Psoas muscle (tissue), 8 donors: ENCODE measurements at places on chromosomes 1 and 21. TPM values are rescaled to one million over a fixed set of nuclear protein-coding genes. Genes with fewer than 3 reads are reported as not detected.

GRCh38 chr1:160662910-160663309, 16.1 kb upstream of the SLAMF1 start:
- no peak overlapping the region for H3K27ac ChIP-seq
- H3K27me3 ChIP-seq, result no peaks in the 10 kb centered on the region
- H3K36me3 ChIP-seq, result no peaks in the 10 kb centered on the region
- no peaks in the 10 kb centered on the region for H3K4me1 ChIP-seq

GRCh38 chr1:113101588-113101987, 28.6 kb downstream of the LRIG2 start:
- H3K27me3 ChIP-seq, result no peaks in the 10 kb centered on the region
- DNase-seq, result no peak
- no peak overlapping the region for H3K4me3 ChIP-seq
- H3K4me1 ChIP-seq, result no peaks in the 10 kb centered on the region

RGL1 gene
- total RNA-seq, result 3.9 TPM

- H3K4me1 ChIP-seq, result no peaks in the 10 kb centered on the region
- no peak overlapping the region for H3K27ac ChIP-seq
- H3K4me3 ChIP-seq, result no peak overlapping the region
- no peaks in the 10 kb centered on the region for H3K36me3 ChIP-seq
- no peaks in the 10 kb centered on the region for H3K27me3 ChIP-seq
Observed at GRCh38 chr1:27858072-27858948, 14.0 kb upstream of the THEMIS2 start.

TACSTD2 gene
- 0.12 TPM for total RNA-seq

UBL4B gene
- 0.20 TPM for total RNA-seq

DNA sequence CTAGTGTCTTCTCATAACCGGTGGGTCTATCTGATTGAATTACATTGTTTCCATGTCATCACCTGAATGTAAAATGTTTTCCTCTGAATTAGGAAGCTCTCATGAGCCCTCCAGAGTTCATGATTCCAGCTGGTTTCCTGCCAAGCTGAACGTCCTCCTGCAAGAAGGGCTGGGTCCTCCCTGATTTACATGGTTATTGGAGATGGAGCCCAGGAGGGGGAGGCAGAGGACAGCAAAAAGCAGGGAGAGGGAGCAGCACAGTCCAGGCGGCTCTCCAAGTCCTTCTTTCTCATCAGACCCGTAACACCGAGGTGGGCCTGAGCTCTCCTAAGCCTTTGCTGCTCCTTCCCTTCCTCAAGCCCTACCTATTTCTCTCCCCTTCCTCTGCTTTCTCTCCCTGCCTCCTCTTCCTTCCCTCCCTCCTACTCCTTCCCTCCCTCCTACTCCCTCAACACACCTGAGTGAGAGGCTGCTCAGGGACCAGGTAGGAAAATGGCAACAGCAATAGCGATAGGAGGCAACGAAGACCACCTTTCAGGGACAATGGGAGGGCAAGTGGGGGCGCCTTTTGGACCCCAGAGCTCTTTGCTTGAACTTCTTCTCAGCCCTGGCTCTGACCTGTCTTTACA, 265.9 kb downstream of the PRDM2 start:
- peaks cover 5% of the 10 kb centered on the region for H3K27me3 ChIP-seq
- H3K36me3 ChIP-seq, result no peaks in the 10 kb centered on the region
- no peaks in the 10 kb centered on the region for H3K4me1 ChIP-seq
- H3K4me3 ChIP-seq, result no peak overlapping the region

DNA sequence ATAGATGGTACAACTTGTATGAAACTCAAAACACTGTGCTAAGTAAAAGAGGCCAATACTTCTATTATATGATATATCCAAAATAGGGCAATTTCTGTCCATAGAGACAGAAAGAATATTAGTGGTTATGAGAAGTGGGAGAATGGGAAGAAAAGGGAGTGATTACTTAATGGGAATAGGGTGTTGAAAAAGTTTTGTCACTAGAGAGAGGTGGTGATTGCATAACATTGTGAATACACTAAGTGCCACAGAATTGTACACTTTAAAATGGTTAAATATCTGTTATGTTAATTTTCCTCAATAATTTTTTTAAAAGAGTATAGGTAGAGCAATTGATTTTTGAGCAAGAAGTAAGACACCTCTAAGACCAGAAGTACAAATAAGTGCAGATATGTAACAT, 29.7 kb downstream of the GNAT2 start:
- H3K27me3 ChIP-seq, result no peaks in the 10 kb centered on the region
- no peak overlapping the region for H3K4me3 ChIP-seq
- no peaks in the 10 kb centered on the region for H3K36me3 ChIP-seq
- H3K4me1 ChIP-seq, result no peaks in the 10 kb centered on the region

DNA sequence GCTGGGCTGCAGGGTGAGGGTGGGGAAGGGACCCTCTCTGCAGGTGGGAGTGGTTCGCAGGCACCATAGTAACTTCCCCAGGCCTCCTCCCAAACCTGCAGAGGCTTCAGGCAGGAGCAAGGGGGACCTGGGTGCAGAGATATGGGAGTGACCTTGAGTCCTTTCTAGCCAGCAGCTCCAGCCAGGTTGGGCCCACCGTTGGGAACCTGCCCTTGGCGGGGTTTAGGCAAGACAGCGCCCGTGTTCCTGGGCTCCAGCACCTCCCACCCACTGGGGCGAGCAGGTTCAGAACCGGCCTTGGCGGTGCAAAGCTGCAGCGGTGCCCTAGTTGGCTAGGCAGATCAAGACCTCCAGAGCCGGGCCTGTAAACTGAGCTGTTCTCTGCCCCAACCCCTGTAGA, 2.2 kb upstream of the PRDM16 start:
- no peak overlapping the region for H3K27ac ChIP-seq
- peaks cover 2% of the 10 kb centered on the region for H3K4me1 ChIP-seq
- H3K4me3 ChIP-seq, result no peak overlapping the region
- DNase-seq, result no peak
- no peaks in the 10 kb centered on the region for H3K36me3 ChIP-seq
- H3K27me3 ChIP-seq, result peaks cover 26% of the 10 kb centered on the region

C8B gene
- not detected for total RNA-seq

DNA sequence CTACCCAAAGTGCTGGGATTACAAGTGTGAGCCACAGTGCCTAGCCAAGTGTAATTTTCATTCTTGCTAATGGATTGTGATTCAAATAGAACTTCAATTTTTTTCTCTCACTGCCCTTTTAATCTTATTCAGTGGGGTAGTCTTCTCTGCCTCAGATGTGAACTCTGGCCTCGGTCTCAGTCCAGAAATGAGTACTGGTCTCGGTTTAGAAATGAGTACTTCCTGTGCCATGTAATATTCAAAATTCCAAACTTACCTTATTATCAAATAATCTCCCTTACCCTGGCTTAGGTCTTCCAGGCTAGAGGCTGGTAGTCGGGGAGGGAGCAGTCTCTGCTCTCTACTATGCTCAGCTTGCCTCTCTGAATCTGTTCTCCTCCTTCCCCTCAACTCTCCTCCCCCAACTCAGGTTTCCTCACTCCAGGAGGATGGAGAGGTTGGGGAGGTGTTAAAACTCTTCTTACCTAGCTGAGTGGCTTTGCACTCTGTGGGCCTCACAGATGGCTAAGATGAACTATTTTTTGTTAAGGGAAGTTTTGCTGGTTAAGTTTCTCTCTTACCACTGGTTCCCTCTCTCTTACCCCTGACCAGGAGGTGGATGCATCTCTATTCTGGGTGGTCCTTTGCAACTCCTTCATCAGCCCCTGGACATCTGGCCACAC, 4.8 kb upstream of the SLAMF9 start:
- no peaks in the 10 kb centered on the region for H3K4me1 ChIP-seq
- no peaks in the 10 kb centered on the region for H3K36me3 ChIP-seq
- DNase-seq, result no peak
- no peak overlapping the region for H3K4me3 ChIP-seq
- H3K27me3 ChIP-seq, result no peaks in the 10 kb centered on the region

DNA sequence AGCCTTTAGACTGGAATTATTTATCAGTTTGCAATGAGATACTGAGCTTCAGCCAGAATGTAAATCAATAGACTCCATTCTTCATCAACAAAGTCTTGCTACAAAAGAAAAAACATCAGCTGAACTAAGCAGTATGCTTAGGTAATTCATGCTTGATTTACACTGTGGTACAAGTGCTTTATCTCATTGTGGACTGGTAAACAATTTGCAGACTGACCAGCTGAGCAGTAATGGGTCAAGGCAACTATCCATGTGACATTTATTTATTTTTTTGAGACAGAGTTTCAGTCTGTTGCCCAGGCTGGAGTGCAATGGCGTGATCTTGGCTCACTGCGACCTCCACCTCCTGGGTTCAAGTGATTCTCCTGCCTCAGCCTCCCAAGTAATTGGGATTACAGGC, 39.8 kb upstream of the SYT2 start:
- no peak for DNase-seq
- H3K27me3 ChIP-seq, result no peaks in the 10 kb centered on the region
- H3K36me3 ChIP-seq, result peaks cover 95% of the 10 kb centered on the region

ANKRD45 gene
- not detected for total RNA-seq

DNA sequence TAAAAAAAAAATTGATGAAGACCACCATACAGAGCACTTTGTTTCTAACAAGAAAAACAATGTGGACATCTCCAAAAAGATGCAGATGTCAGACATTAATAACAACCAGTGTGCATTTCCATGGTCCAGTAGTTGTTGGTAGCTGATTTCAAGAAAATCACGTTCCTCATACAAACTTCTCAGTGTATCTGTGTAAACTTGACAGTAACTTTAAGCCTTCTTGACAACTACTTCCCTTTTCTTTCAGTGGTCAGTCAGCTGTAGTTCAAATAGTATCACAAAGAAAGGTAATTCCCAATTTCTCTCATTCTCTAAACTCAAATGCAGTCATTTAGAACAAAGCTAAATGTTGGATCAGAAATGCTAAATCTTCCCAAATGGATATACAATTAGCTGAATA, 879.9 kb downstream of the AMY1C start:
- no peak overlapping the region for H3K4me3 ChIP-seq
- H3K27ac ChIP-seq, result no peak overlapping the region
- no peaks in the 10 kb centered on the region for H3K36me3 ChIP-seq
- no peaks in the 10 kb centered on the region for H3K4me1 ChIP-seq
- no peaks in the 10 kb centered on the region for H3K27me3 ChIP-seq

GRCh38 chr21:32712043-32712442, 15.8 kb downstream of the SYNJ1 start:
- peaks cover 7% of the 10 kb centered on the region for H3K4me1 ChIP-seq
- H3K36me3 ChIP-seq, result no peaks in the 10 kb centered on the region
- no peak overlapping the region for H3K4me3 ChIP-seq
- H3K27me3 ChIP-seq, result no peaks in the 10 kb centered on the region

DNA sequence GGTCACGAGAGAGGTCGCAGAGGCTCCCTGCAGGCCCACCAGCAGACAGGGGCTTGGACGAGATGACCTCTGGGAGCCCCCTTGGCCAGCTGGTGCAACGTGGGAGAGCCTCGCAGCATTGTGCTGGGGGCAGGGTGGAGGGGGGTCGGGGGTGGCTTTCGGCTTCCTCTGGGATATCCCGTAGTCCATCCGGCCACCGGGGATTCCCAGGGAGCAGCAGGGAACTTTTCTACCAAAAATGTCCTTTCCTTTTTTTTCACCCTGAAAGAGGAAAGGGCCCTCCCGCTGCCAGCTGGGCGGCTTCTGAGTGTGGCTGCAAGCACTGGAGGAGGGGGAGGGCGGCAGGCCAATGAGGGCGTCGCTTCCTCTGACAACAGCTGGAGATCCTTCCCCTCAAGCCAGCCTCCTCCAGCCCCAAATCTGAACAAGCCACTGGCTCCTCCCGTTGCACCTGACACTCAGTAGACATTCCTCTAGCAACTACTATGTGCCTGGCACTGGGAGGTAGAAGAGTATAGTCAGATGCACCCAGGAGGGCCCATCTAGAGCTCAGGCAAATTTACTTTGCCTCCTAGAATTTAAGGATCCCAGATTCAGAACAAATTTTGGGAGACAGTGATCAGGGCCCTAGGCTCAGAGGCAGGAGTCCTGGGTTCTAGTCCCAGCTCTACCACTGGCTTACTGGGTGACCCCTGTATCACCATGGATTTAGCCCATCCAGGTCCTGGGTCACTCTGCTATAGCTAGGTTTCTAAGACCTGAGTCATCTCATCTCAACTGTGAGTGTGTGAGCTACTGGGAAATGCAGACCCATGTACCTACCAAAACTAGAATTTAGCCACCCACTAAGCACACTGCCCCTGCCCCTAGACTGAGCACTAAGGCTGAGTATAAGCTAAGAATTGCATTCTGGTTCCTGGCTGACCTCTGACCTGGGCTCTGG, 2.7 kb downstream of the MOB3C start:
- H3K27ac ChIP-seq, result peak overlapping the region; percentile 94
- DNase-seq, result peak; percentile 95
- H3K4me1 ChIP-seq, result peaks cover 60% of the 10 kb centered on the region
- no peaks in the 10 kb centered on the region for H3K27me3 ChIP-seq
- peaks cover 26% of the 10 kb centered on the region for H3K36me3 ChIP-seq

PLEKHN1 gene
- not detected for total RNA-seq

DNA sequence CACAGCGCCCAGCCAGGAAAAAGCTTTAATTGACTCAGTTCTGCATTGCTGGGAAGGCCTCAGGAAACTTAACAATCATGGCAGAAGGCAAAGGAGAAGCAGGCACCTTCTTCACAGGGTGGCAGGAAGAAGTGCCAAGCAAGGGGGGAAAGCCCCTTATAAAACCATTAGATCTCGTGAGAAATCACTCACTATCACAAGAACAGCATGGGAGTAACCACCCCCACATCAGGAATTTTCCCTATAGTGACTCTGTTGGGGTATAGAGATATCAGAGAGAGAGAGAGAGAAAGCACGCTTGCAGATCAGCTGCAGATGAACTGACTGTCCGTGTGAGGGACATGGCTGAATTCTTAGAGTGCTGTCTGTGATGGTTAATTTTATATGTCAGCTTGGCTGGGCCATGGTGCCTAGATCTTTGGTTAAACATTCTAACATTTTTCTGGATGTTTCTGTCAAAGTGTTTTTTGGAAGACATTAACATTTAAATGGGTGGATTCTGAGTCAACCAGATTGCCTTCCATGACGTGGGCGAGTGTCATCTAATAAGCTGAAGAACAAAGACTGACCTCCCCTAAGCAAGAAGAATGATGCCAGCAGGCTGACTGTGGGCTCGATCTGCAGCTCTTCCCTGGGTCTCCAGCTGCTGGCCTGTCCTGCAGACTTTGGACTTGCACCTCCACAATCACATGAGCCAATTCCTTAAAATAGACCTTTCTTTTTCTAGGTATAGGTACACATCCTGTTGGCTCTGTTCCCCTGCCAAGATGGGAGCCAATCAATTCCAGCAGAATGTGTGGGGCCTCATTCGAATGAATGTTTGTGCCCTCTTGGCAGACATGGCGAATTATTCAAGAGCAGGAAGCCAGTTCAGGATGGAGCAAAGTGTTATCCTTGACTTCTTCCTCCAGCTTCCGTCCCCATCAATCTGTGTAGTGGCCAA, 21.4 kb upstream of the CPT2 start:
- no peaks in the 10 kb centered on the region for H3K4me1 ChIP-seq
- DNase-seq, result no peak
- H3K36me3 ChIP-seq, result no peaks in the 10 kb centered on the region
- H3K27ac ChIP-seq, result no peak overlapping the region
- no peaks in the 10 kb centered on the region for H3K27me3 ChIP-seq

SDC3 gene
- total RNA-seq, result 8.6 TPM

DNA sequence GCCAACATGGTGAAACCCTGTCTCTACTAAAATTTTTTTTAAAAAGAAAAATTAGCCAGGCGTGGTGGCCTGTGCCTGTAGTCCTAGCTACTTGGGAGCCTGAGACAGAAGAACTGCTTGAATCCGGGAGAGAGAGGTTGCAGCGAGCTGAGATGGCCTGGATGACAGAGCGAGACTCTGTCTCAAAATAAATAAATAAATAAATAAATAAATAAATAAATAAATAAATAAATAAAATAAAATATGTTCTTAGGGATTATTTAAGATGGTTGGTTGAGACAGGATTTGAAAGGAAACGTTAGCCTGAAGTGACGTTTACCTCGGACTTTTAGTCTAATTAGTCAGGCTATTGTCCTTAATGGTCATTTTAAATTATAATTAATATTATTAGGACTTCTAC, 88.5 kb upstream of the CHRM3 start:
- no peak for DNase-seq
- H3K4me3 ChIP-seq, result no peak overlapping the region
- no peaks in the 10 kb centered on the region for H3K4me1 ChIP-seq
- H3K27me3 ChIP-seq, result no peaks in the 10 kb centered on the region
- no peaks in the 10 kb centered on the region for H3K36me3 ChIP-seq
